ENCODE measurements at places on chromosomes 7 and 10. TPM values are rescaled to one million over a fixed set of nuclear protein-coding genes. Genes with fewer than 3 reads are reported as not detected.

Gene LLCFC1
- total RNA-seq = not detected

- no peak for DNase-seq
Measured at GRCh38 chr7:39016609-39017008, 38.9 kb downstream of the POU6F2 start.

DNA sequence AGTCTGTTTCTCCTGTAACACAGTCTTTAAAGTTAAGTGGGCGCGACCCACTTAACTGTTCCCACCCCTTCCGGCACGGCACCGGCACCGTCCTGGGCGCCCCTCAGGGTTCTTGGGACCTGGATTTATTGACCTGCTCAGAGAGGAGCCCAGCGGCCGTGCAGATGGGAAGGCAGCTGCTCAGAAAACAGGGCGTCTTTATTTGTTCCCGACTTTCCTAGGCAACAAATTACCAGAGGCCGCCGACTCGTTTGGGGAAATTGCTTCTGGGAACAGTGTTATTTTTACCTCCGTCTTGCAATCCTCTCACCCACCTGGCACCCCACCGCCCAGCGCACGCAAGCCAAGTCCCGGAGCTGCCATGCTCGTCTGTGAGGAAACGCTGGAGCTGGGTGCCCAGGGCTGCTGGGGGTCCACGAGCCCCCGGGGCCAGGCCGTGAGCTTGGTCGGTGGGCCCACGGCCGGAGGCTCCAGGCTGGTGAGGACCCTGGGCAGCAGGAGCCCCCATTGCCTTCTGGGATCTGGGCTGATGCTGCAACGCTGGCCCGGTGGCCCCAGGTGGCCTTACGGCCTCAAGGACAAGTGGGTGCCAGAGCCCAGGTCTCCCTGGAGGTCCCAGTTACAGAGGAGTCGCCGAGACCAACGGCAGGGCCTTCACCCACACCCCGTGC is 14.9 kb upstream of the ADGRA1 start:
- no peak for DNase-seq

Gene GRM3
- not detected for total RNA-seq

Data from aorta (tissue), 5 donors.